ENCODE measurements at places on chromosomes 3 and 15.

DNA sequence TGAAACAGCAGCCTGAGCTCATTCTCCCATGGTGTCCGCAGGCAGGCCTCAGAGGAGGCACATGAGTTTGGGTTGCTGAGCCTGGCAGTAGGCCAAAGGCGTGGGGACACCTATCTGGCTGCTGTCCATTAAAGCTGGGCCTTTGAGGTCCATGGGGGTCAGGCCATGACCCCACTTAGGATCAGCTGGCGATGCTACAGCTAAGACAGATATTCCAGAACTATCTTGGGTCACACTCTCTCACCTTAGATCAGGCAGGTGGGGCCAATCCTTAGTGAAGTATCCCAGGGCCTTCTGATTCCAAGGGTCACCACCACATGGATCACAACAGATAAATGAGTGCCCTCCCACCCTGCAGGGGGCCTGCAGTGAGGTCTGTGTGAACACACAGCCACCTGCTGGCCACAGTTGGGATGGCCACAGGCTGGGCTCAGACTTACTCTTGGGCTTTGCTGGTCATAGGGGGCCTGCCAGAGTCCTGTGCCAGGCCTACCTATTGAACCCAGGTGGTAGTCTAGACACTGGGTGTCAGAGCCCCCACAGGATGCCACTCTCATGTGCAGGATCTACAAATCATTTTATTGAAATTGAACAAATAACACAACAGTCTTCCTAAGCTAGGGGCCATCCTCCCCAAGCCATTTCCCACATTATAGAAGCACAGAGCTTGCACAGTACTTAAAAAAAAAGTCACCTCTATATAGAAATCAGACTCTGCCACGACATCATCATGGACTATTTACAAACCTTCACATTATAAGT is 2.0 kb upstream of the HYAL2 start:
- DNase-seq: peak; percentile 59

GRCh38 chr15:90060797-90061196 is 41.5 kb downstream of the IDH2 start:
- DNase-seq: no peak

DNA sequence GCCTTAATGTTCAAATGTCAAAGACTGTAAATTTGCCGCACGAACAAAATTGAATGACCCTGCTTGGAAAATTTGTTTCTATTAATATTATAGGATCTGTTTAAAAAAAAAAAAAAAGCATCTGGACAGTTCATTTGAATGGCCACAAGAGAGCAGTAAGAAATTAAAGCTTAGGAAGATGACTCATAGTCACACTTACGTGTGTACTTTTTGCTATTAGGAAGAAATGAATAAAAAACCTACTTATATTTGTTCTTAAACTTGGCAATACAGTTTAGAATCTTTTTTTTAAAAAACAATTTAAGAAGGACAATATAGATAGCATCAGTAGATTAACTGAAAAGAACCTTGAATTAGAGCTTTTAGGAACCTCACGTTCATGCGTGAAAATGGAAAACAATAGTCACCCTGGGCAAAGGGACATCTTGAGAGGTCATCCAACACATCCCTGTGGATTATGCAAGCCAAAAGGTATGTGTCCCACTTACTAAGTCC is 621.8 kb downstream of the MECOM start:
- DNase-seq: no peak

- no peak for DNase-seq
These were observed 78.9 kb downstream of the ESYT3 start for GRCh38 chr3:138513090-138513843.

DNA sequence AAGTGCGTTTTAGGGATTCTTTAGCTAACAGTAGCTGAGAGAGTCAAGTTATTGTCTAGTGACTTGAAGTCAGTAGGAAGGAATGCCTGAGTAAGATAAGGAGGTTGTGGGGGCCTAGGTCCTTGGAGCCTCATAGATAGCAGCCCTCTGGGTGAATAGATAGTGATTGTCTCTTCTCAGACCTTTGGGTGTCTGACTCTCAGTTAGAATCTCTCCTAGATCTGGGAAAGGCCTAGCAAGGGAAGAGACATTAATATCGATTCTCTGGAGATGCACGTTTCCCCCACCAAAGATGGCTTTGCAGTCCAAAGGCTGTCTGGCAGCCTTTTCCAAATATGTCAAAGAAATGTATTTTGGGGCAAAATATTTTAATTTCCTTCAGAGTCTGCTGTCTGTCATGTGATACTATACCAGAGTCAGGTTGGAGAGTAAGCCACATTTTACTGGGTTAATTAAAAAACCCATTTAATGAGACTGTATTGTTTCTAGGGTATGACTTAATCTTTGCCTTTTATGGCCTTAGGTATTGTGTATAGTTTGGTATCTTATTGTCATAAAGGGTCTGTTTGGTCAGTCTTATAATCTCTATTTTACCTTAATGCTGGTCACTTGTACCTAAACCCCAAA is 92.2 kb downstream of the ST6GAL1 start:
- no peak for DNase-seq

GRCh38 chr15:63156755-63157117 is 541 bp downstream of the RPS27L start:
- DNase-seq: no peak

- DNase-seq: no peak
These were observed 338.5 kb upstream of the THBS1 start for GRCh38 chr15:39242345-39242744.

DNA sequence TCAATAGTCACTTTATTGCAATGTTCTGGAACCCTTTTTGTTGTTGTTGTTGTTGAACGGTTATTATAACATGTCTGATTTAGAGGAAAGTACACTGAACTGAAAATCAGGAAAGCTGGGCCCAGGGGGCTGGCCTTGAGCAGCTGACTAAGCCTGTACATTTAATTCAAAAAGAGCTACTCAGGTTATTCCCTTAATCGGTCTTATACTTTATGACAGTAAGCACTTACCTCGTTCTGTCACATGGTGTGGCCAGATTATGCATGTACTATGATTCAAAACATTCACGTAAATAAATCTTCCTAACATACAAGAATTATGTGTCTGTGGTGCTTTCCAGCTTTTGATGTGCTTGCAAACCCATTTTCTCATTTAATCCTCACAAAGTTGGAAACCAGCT is 382.5 kb upstream of the TPRG1 start:
- no peak for DNase-seq

DNA sequence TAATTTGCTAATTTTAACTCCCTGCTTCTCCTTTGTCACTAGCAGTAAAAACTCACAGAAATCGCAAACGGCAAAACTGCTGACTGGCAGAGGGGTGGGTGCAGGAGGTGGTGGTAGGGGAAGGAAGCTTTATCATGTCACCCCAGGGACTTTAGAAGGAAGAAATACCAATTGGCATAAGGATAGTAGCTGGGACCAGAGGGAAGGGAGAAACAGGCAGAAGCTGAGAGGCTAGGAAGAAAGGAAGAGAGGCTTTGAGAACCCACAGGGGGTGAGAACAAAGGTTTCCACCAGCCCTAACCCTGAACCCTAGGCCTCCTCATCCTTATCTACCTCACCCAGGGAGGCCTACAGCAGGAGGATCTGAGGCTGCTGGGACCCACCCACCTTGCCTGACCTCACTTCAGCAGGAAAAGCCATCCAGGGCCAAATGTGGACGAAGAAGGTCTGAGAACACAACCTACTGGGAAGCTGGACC is 10.7 kb downstream of the ITGB5 start:
- no peak for DNase-seq

GRCh38 chr3:21435871-21436270 is 315.1 kb downstream of the ZNF385D start:
- DNase-seq: no peak

DNA sequence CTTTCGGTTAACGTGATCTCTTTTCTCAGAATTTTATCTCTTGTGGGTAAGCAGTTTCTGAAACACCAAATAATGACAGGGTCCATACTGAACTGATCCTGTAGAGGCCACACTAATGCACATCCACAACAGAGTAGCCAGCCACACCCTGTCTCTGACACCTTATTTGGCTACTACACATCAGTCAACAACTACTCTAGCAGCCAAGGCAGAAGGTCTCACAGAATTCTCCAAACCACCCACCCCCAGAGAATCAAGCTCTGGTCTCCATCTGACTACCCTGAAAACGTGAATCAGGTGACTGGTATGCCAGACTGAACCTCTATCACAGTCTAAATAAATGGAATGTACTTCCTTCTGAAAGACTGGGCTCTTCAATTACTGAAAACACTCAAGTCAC is 38.0 kb downstream of the EDC3 start:
- DNase-seq: no peak

DNA sequence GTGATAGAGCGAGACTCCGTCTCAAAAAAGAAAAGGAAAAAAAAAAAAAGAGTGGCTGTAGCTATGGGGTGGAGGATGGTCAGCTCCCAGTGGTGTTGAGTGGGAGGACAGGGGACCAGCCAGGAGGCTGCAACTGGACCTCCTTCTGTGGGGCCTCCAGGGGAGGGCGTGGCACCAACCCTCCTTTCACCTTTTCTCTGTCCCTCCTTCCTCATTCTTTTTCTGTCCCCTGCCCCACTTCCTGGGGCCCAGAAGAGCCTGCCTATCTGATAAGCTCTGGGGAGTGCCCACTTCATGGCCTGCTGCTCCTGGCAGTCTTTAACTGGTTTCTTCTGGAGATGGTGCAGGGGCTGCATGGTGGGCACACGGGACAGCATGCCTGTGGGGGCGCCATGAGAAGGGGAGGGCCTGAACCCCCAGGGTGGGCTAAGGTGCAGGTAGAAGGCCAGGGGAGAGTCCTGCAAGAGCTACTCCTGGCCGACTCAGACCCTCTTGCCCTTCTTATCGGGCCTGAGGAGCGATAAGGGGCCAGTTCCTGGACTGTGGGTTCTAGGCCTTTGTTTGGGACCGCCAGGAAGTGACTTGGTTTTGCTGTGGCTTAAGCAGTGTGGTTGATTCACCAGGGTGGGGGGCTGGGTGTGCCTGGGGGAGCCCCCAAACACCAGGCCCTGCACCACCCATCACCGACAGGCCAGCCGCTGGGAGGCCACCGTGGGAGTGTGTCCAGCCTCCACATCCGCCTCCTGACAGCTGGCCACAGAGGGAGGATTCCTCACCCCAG is 49.4 kb upstream of the FLNB start:
- DNase-seq: no peak

DNA sequence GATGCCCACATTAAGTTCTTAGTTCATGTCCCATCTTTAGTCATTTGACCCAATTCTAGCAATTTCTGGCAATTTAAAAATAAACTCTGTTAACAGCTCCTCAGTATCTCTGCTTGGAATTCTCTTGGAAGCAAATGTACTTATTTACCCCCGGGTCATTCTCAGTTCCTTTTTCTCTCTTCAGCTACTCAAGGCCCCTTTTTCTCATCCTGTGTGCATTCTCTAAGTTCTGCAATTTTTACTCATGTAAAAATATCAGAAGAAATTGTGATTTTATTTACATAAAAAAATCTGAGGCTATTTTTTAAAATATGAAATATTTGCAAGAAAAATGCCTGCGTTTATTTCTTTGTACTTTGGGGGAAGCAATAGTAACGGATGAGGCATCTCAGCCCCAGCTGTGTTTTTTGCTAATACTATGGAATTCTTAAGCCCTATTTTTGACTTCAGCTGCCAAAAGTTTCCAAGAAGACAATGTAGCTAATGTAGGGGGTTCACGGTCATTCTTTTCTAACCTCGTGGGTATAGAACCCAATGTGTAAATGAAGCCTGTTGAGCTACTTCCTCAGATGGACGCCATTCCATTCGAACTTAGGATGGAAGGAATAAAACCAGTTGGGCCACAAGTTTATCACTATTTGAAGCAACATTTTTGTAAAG is 20.0 kb downstream of the CERS3 start:
- no peak for DNase-seq

- no peak for DNase-seq
These were observed at the start of gene PLSCR5 for GRCh38 chr3:146605106-146605505. TSS of gene PLSCR5 (minus strand) at chr3:146605346. CDS start at chr3:146605212, 134 bp downstream.

GRCh38 chr3:18135060-18135814 is 289.9 kb downstream of the SATB1 start:
- DNase-seq: no peak
